Uterine smooth muscle cell (primary cell): ENCODE measurements at places on chromosomes 16 and 17. TPM values are rescaled to one million over a fixed set of nuclear protein-coding genes. Genes with fewer than 3 reads are reported as not detected.

The TPSD1 gene
- not detected in 2 replicates for total RNA-seq

The CCL16 gene
- total RNA-seq, result not detected in 2 replicates

The ASIC2 gene
- total RNA-seq, result not detected in 2 replicates

The ABCA3 gene
- total RNA-seq, result 0.89 and 1.5 TPM in 2 replicates

The WNT9B gene
- not detected in 2 replicates for total RNA-seq

The PGP gene
- total RNA-seq, result 14.1 and 24.5 TPM in 2 replicates

The CCL7 gene
- total RNA-seq, result 0.89 TPM in 1 of 2 replicates, not detected in the other

The PIPOX gene
- 1.1 and 2.7 TPM in 2 replicates for total RNA-seq

The NHLRC4 gene
- 1.8 and 2.0 TPM in 2 replicates for total RNA-seq

The RNF213 gene
- total RNA-seq, result 98.4 and 149 TPM in 2 replicates

The KRTAP2-1 gene
- total RNA-seq, result not detected in 2 replicates

The HOXB1 gene
- total RNA-seq, result not detected in 2 replicates

The CACNG5 gene
- not detected in 2 replicates for total RNA-seq

The TOM1L1 gene
- total RNA-seq, result 14.9 and 18.0 TPM in 2 replicates

The METRN gene
- 47.1 and 79.5 TPM in 2 replicates for total RNA-seq

The ADAM11 gene
- 0.75 and 0.77 TPM in 2 replicates for total RNA-seq

The CSH2 gene
- total RNA-seq, result under 0.01 TPM in 1 of 2 replicates, not detected in the other

The SRCIN1 gene
- total RNA-seq, result under 0.01 and 0.12 TPM in 2 replicates

The SBK1 gene
- total RNA-seq, result not detected in 2 replicates

The SLC6A2 gene
- not detected in 2 replicates for total RNA-seq

The SMPD3 gene
- under 0.01 and 0.12 TPM in 2 replicates for total RNA-seq

The ADAMTS18 gene
- total RNA-seq, result under 0.01 and 0.33 TPM in 2 replicates

The CSH1 gene
- total RNA-seq, result not detected in 2 replicates

The GRAP gene
- total RNA-seq, result under 0.01 and 0.11 TPM in 2 replicates

The SEPTIN12 gene
- total RNA-seq, result not detected in 2 replicates

The LYRM9 gene
- total RNA-seq, result 11.8 and 12.6 TPM in 2 replicates
